ENCODE measurements at places on chromosomes 7 and 10. TPM values are rescaled to one million over a fixed set of nuclear protein-coding genes. Genes with fewer than 3 reads are reported as not detected.

GRCh38 chr7:24812305-24812945 lies 55.2 kb upstream of the GSDME start:
- no peak overlapping the region for H3K27ac ChIP-seq
- no peaks in the 10 kb centered on the region for H3K36me3 ChIP-seq
- peak; percentile 62 for DNase-seq

ETV1 gene
- total RNA-seq: 51.8 TPM

DNA sequence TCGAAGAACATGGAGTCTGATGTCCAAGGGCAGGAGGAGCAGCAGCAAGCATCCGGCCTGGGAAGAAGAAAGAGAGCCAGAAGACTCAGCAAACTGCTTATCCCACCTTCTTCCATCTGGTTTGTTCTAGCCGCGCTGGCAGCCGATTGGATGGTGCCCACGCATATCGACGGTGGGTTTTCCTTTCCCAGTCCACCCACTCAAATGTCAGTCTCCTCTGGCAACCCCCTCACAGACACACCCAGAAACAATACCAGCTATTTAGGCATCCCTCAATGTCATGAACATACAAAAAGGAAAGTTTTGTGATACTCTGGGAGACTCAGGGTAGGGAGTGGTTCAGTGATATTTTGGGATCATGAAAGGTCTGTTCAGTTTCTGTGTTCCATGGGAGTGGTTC lies 139.6 kb downstream of the LYZL1 start:
- H3K27ac ChIP-seq: no peak overlapping the region
- H3K4me1 ChIP-seq: no peaks in the 10 kb centered on the region
- DNase-seq: no peak

DNA sequence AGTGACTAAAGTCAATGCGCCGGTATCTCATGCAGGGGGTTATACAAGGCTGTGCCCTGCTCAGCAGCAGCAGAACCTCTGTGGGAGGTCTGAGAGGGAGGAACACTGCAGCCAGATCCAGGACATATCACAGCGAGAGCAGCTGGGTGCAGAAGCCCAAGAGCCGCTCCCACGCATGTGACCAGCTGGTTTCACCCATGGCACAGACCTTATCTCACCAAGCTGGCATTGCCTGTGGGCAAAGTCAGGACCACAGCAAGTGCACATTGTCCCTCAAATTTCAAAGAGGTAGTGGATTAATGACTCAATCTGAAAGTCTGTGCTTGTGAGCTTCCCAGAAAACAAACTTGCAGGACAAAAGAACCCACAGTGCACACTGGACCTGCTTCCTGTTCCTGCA lies 31.6 kb upstream of the AKR1C1 start:
- H3K27me3 ChIP-seq: peaks cover 2% of the 10 kb centered on the region
- DNase-seq: no peak
- no peaks in the 10 kb centered on the region for H3K4me1 ChIP-seq
- no peak overlapping the region for H3K4me3 ChIP-seq

DNA sequence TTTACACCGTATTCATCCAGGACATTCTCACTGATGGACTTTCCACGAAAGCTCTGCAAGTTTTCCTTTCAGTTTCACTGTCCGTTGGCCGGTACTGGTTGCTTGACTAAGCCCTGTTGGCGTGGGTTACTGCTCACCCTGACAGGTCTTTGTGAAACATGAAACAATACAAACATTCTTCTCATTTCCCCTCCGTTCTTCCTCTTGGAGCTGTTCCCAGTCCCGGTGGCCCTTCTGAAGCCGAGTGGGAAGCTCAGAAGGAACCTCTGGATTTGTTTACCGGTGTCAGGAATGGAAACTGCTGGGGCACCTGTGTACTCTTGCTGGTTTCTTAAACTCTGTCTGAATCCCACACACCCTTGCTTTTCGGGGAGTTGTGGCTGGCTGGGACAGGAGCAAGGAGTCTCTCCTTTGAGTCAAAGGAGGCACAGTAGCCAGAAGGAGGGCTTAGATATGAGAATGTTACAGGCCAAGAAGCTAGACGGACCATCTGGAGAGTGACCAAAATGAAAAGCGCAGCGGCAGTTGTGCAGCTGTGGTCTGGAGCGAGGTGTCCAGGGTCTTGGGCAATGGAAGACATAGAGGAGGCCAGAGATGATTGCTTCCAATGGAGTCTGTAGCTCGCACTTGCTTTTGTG lies 45.7 kb downstream of the LYZL2 start:
- H3K4me1 ChIP-seq: peaks cover 6% of the 10 kb centered on the region
- no peak overlapping the region for H3K4me3 ChIP-seq
- H3K27ac ChIP-seq: no peak overlapping the region
- H3K27me3 ChIP-seq: no peaks in the 10 kb centered on the region
- no peaks in the 10 kb centered on the region for H3K36me3 ChIP-seq

DNA sequence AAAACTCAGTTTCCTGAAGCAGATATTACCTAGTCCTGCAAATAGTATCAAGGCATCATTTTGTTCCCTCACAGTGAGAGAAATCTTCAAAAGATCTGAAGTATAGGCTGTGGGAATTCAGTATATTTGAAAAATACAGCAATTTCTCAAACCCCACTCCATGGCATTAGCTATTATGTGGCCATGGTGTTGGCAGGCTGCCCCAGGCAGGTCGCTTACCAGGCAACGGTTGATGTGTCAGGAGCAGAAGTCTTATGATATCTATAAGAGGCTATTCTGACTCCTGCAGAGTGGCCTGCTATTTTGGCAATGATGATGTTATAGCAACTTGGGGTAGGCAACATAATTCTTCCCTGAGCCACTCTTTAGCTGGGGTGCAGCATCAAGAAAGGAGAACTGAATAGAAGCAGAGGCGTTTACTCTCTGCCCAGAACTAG lies 187.9 kb downstream of the PLXDC2 start:
- no peak for DNase-seq
- H3K4me3 ChIP-seq: no peak overlapping the region
- no peak overlapping the region for H3K27ac ChIP-seq
- peaks cover 8% of the 10 kb centered on the region for H3K4me1 ChIP-seq

DNA sequence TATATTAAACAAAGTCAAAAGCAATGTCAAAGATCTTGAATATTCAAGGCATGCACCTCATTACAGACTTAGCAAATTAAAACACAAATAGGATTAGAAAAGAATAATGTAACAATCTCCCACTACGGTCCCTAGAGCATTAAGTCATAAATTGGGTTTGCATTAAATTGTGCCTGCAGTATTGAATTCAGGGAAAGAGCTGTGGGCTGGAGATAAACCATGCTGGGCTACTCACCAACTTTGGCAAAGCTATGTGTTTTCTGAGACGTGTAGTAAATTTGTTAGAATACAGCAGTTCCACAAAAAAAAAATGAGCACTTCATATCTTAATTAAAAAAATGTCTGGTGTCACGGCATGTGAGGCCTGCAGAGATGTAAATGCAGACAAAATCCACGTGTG lies 241.6 kb downstream of the SNX10 start:
- no peaks in the 10 kb centered on the region for H3K36me3 ChIP-seq
- H3K4me3 ChIP-seq: no peak overlapping the region

BEND7 gene
- total RNA-seq: 3.1 TPM

GRCh38 chr10:45374350-45375052 lies 485 bp downstream of the ALOX5 start:
- H3K36me3 ChIP-seq: no peaks in the 10 kb centered on the region
- H3K4me3 ChIP-seq: peak overlapping the region; percentile 55
- H3K4me1 ChIP-seq: peaks cover 3% of the 10 kb centered on the region
- peak; percentile 33 for DNase-seq

STOX1 gene
- total RNA-seq: 0.47 TPM

DNA sequence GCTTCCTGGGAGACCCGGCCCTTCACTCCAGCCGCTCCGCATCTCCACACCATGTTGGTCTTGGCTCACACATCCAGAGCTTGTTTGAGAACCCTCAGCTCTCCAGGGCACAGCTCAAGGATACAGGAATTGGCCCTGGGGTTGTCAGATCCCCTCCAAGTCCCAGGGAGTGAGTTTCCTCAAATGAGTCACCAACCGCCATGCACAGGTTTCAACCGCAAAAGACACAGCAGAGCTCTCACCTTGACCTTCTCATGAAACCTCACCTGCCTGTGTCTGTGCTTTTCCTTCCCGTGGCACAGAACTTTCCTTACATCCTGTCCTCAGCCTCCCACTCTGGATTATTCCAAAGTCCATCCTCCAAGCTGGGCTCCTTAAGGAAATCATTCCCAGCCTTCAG lies 20.6 kb downstream of the AZGP1 start:
- no peak for DNase-seq
- no peak overlapping the region for H3K27ac ChIP-seq
- no peaks in the 10 kb centered on the region for H3K4me1 ChIP-seq
- peaks cover 2% of the 10 kb centered on the region for H3K27me3 ChIP-seq

DNA sequence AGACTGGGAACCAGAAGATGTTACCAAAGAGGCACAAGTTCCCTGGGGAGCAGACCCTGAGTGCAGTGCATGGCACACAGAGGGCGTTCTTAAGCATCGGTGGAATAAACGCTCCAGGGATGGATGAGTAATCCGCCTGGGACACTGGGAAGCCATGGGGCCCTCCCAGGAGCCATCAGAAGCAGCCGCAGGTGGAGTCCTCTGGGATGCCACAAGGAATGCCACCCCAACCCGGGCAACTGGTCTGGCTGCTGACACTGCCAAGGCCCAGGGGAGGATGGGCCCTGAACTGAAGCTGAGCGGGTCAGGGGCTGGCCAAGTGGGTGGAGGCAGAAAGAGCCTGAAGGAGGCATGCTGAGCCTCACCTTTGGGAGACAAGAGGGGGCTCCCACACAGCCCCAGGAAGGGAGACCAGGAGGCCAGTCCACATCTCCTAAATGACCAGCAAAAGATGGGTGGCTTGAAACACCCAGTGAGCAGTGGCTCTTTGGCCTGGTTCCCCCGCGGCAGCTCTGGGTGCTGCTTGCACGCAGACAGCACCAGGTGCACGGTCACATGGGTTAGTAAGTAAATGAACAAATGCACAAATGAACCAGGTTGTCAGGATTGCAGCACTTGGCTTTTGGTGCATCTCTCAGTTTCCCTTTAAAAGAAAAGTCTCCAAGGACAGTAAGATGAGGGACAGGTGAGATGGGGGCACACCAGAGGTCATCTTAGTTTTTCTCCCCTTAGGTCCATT lies 141.3 kb upstream of the ZMIZ1 start:
- H3K36me3 ChIP-seq: peaks cover 8% of the 10 kb centered on the region
- no peak for DNase-seq
- H3K4me3 ChIP-seq: no peak overlapping the region
- H3K27me3 ChIP-seq: peaks cover 10% of the 10 kb centered on the region

- H3K27ac ChIP-seq: no peak overlapping the region
- no peaks in the 10 kb centered on the region for H3K4me1 ChIP-seq
- H3K4me3 ChIP-seq: no peak overlapping the region
Observed at GRCh38 chr10:116625845-116626244, 5.1 kb downstream of the PNLIPRP2 start.

GRCh38 chr10:97047788-97048187 lies 138.0 kb downstream of the SLIT1 start:
- H3K36me3 ChIP-seq: peaks cover 8% of the 10 kb centered on the region
- no peak for DNase-seq
- H3K4me3 ChIP-seq: no peak overlapping the region

TMEM139 gene
- total RNA-seq: not detected

KLHL7 gene
- 86.7 TPM for total RNA-seq

DNA sequence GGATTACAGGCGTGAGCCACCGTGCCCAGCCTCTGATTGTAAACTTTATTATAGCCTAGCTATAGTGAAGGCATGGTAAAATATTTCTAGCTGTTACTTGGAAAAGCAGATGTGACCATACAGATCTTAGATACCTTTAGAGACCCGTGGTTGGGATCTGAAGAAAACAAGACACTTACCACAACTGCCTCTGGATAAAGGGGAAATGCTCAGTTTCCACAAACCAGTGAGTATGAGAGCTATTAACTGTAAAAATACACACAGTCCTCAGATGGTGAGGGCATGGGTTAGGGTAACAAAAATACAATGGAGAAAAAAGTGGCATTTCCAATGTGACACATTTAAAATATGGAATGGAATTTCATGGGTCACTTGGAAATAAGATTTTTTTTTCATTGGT lies 63.0 kb downstream of the ZNF438 start:
- no peaks in the 10 kb centered on the region for H3K4me1 ChIP-seq
- no peaks in the 10 kb centered on the region for H3K36me3 ChIP-seq
- no peaks in the 10 kb centered on the region for H3K27me3 ChIP-seq
- no peak overlapping the region for H3K4me3 ChIP-seq
- H3K27ac ChIP-seq: no peak overlapping the region
- no peak for DNase-seq

DNA sequence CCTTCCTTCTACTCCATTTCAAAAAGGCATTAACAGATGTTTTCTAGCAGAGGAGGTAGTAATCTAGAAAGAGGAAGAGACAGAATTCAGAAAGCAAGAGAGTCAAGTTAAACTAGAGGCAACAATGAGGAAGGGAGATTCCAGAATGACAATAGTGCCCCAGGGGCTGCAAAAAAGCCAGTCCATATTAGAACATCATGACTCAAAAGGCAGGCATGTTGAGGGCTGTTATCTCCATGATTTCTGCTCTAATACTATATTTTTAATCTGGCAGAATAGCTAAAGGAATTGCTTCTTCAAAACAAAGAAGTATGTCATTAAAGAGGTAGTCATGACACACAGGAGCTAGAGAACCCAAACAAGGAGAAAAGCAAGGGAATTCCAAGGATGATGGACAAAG lies 599.6 kb downstream of the INHBA start:
- no peak overlapping the region for H3K4me3 ChIP-seq
- no peaks in the 10 kb centered on the region for H3K27me3 ChIP-seq
- no peak overlapping the region for H3K27ac ChIP-seq
- H3K4me1 ChIP-seq: peaks cover 5% of the 10 kb centered on the region
- no peak for DNase-seq

IRF5 gene
- total RNA-seq: not detected

GRCh38 chr7:120583899-120584586 lies 273.9 kb downstream of the TSPAN12 start:
- peaks cover 1% of the 10 kb centered on the region for H3K27me3 ChIP-seq
- no peaks in the 10 kb centered on the region for H3K36me3 ChIP-seq
- H3K4me3 ChIP-seq: no peak overlapping the region

GRCh38 chr7:45578467-45578866 lies 4.3 kb downstream of the ADCY1 start:
- no peak overlapping the region for H3K27ac ChIP-seq
- peaks cover 6% of the 10 kb centered on the region for H3K27me3 ChIP-seq
- peaks cover 29% of the 10 kb centered on the region for H3K4me1 ChIP-seq
- H3K36me3 ChIP-seq: no peaks in the 10 kb centered on the region
- DNase-seq: no peak
- no peak overlapping the region for H3K4me3 ChIP-seq

- DNase-seq: no peak
- peaks cover 2% of the 10 kb centered on the region for H3K4me1 ChIP-seq
- H3K27me3 ChIP-seq: peaks cover 3% of the 10 kb centered on the region
- H3K27ac ChIP-seq: no peak overlapping the region
- H3K4me3 ChIP-seq: no peak overlapping the region
Observed at GRCh38 chr7:47471831-47472230, 110.1 kb downstream of the TNS3 start.

CUL2 gene
- total RNA-seq: 45.5 TPM

PTPRZ1 gene
- total RNA-seq: 11.4 TPM
